ENCODE measurements at places on chromosomes 12 and 14.

DNA sequence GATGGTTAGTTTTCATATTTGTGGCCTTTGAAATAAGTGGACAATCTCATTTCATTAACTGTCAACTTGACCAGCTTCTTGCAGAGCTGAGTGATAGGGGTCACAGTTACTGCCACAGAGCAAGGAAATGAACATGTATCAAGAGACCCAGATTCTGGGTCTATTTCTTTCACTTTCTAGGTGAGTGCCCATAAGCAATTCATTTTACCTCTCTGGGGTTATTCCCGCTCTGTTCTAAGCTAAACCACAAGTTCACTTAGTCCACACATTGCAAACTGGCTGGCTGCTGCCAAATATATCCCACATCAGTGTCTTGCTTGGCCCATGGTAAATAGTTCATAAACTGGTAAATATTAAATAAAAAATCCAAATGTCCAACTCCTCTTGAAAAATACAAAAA lies 29.9 kb downstream of the GPHB5 start:
- no peak for DNase-seq

DNA sequence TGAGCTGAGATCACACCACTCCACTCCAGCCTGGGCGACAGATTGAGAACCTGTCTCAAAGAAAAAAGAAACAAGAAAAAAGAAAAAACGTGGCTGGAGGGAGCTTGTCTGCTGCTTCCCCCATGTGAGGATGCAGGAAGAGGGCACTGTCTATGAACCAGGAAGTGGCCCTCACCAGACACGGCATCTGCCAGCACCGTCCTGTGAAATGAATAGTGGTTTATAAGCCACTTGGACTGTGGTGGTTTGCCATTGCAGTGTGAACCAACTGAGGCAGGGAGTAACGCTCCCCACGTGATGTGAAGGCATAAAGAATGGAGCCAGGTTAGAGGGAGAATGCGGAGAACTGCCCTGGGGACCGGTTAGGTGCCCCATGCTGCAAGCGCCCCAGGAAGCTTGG lies 4.5 kb upstream of the BRF1 start:
- DNase-seq: no peak

DNA sequence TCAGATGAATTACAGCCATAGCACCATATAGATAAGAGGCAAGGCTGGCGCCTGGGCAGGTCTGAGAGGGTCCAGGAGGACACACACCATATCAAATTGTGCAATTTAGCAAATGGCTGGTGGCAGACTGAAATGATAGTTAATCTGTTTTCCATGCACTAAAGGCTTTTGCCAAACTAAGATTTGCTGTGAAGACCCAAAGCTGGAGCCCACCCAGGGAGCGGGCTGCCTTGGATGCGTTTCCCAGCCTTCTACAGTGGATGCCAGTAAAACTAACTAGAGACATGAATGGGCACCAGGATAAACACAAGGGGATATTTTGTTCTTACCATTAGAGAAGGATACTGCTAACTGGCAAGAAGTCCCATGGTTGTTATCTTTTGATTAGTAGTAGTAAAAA lies 475.1 kb downstream of the DPF3 start:
- no peak for DNase-seq

GRCh38 chr14:97106166-97106565 lies 309.0 kb downstream of the VRK1 start:
- DNase-seq: no peak

DNA sequence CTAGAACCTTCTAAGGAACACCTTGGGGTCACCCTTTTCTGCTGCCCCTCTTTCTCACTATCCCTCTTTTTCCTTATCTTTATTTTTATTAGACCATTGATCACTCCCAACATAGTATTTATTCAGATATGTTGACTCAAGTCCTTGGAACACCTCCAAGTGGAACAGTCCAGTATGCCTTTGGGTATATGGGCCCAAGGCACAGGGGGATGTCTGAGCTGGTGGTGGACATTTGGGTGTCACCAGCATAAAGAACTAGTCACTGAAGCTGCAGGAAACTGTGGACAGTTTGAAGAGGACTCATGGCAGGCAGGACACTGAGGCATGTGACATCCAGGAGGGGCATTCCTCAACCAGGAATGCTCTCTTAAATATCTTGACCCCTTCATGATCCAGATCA lies 105.6 kb downstream of the VEZT start:
- DNase-seq: no peak

- DNase-seq: no peak
Measured at GRCh38 chr12:28568704-28569103, 378.4 kb downstream of the CCDC91 start.

DNA sequence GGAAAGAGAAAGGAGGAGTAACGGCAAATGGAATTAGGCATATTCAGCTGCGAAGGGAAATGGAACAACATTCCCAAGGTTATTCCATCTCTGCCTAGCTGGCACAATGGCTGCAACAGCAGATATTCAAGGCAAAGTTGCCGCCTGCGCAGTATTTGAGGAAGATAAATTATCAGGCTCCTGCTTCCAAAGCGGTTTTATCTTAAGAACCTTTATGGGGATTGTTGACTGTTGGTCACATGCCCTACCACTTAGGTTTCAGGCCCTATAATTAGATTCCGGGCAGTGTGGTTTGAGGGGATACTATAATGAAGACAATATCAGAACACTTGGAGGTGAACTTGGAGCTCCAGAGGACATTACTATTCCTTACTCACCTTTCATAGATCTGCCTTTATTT lies 99.7 kb downstream of the FGD4 start:
- DNase-seq: no peak

GRCh38 chr12:8499616-8500015 lies 13.7 kb upstream of the CLEC4D start:
- no peak for DNase-seq

DNA sequence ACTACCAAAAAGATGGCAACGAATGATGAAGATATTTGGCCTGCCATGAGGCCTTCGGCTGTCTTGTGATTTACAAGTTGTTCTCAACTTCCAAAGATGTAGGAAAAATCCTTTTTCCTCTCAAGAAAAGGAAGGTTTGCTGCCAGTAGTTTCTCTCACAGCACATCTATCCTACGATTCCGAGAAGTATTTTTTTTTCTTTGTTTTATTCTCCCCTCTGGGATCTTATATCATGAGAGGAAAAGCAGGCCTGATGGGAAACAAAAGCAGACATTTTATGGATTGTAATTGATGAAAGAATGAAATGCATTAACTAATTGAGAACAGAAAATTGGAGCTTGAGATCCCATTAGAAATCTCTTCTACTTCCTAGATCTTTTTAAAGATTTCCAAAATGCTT lies 1197.9 kb upstream of the SEL1L start:
- DNase-seq: no peak

DNA sequence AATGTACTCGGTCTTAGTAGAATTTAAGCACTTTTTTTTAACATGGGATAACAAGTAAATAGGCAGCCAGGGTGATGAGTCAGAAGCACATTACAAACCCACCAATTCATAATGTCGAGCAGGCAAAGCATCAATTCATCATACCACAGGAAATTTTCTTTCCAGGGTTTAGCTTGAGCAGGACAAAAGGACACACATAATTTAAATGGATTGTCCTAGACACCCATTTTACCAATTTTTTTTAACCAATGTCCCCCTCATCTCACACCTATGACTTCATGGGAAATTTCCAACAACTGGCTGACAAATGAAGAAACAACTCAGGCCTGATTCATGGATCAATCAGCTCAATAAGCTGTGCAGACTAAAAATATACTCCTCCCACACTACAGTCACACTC lies 58.8 kb upstream of the FOXG1 start:
- DNase-seq: no peak

DNA sequence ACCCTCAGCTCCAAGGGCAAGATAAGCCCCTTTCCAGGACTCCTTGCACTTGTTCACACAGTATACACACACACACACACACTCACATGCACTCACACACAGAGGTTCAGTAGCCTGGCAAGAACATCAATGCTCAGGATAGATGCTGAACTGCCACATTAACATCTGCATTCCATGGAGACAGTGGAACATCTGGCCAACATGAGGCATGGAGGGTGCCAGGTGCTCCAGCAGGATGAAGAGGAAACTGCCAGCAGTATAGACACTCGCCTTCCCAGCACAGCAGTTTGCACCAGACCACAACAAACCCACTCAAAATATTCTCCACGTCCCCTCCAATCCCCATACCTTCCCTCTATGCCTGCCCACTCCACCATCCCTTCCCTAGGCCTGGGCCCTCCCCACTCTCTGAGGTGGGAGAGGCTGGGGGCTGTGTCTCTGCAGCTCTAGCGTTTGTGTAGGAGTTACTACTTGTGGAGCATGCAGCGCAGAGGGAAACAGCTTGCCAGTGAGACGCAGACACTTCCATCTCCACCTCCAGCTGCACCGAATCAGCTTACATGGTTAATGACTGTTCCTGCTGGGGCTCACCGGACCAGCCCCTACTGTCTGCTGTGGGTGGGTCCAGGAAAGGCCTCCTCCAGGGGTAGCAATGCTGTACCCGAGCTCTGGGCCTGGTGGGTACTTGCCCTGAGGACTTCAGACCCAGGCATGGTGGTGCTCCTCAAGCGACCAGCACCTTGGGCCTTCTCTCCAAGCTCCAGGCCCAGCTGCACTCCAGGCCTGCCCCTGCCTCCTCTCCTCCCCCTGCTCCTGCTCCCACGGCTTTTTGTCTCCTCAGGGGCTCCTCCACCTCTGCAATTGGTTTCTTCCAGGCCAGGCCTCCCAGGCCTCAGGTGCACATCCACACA lies 18.6 kb upstream of the PLEKHG3 start:
- DNase-seq: no peak

DNA sequence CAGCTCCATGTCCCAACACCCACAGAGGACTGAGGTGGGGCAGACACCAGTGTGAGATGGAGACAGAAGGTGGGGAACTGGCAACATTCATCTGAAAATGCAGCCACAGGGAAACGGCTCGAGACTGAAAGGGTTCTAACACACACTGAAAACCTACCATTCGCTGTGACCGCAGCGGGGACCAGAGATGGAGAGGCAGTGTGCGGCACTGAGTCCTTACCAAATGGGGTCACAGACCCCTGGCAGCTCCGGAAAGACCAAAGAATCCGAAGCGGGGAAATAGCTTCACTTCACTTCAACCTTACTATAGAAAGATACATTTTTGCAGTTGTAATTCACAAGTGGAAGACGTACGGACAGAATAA lies 9.6 kb downstream of the BAG5 start:
- no peak for DNase-seq

DNA sequence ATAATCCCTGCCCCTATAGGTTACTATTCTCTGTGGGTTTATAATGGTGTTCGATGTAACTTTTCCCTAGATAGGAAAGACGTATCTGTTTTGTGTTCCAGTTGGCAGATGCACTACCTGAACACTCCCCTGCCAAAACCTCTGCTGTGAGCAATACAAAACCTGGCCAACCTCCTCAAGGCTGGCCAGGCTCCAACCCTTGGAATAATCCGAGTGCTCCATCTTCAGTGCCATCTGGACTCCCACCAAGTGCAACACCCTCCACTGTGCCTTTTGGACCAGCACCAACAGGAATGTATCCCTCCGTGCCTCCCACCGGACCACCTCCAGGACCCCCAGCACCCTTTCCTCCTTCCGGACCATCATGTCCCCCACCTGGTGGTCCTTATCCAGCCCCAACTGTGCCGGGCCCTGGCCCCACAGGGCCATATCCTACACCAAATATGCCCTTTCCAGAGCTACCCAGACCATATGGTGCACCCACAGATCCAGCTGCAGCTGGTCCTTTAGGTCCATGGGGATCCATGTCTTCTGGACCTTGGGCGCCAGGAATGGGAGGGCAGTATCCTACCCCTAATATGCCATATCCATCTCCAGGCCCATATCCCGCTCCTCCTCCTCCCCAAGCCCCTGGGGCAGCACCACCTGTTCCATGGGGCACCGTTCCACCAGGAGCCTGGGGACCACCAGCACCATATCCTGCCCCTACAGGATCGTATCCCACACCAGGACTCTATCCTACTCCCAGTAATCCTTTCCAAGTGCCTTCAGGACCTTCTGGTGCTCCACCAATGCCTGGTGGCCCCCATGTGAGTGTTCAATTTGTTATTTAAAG lies 11.3 kb downstream of the MAPK1IP1L start:
- DNase-seq: peak; percentile 36

GRCh38 chr14:77436042-77436441 lies 12.7 kb upstream of the NOXRED1 start:
- no peak for DNase-seq

DNA sequence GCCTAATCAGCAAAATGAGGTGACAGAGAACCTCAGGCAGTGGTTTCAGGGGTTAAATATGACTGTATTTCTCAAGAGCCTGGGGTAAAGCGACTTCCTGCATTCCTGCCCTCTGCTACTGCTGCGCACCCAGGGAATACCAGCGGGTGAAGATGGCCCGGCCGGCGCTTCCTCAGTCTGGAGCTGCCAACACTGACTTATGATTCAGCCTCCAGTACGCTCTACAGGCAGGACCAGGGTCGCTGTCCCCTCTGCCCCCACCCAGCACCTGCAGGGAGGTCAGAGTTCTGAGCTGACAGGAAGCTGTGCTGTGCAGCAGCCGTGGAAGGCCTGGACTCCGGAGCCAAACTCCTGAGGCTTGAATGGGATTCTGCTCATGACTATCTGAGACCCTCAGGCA lies 127.9 kb downstream of the PIWIL1 start:
- no peak for DNase-seq

- no peak for DNase-seq
Measured at GRCh38 chr12:11609045-11609444, 40.4 kb upstream of the ETV6 start.

DNA sequence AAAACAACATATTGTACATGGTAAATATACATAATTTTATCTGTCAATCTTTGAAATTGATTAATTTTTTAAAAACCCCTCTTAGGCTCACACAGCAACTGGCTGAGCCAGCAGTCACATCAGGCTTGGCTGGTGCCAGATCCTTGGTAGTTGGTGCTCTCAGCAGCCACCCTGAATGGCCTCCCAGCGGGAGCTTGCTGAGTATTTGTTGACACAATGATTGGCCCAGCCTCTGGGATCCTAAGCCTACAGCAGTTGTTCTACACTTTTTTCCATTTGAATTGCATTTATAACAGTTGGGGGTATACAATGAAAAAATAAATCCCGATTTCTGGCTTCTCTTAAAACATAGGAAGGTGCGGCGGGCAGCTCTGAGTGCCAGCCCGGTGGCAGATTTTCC lies 11.1 kb downstream of the PRKAB1 start:
- no peak for DNase-seq

DNA sequence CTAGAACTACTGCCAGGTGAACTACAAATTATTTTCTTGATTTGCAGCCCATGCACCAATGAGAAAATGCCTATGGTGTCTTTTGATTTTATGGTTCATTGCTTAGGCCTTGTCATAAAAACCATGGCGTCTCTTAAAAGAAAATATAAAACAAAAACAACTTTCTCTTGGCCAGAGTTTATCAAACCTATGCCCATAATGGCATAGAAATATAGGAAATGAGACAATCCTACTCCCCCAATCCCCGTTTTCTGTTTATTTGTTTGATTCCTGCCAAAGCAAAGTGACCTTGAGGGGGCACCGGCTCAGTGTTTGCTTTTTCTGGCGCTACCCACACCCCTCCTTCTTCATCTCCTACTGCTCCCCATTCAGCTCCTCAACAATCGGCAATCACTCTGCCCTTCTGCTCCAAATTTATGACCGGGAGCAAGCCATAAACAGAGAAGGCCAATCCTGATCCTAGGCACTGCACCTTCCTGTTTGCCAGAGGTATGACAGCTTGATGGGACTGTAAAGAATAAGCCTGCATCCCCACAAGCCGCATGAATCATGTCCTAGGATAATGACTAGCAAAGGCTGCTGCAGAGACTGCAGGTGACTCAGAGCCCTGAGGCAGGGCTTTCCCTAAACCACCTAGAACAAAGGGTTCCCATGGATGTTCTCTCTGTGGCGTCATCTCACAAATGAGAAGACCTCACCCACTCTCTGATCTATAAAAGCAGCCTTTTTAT lies 874.9 kb downstream of the NRXN3 start:
- DNase-seq: peak; percentile 16

- DNase-seq: peak; percentile 43
Measured at GRCh38 chr12:6635856-6636531, at the start of gene LPAR5. Gene LPAR5 (minus strand): TSS chr12:6635959. CDS start chr12:6621248, 14,711 bp downstream.
